ENCODE measurements at places on chromosomes 3 and 15.

DNA sequence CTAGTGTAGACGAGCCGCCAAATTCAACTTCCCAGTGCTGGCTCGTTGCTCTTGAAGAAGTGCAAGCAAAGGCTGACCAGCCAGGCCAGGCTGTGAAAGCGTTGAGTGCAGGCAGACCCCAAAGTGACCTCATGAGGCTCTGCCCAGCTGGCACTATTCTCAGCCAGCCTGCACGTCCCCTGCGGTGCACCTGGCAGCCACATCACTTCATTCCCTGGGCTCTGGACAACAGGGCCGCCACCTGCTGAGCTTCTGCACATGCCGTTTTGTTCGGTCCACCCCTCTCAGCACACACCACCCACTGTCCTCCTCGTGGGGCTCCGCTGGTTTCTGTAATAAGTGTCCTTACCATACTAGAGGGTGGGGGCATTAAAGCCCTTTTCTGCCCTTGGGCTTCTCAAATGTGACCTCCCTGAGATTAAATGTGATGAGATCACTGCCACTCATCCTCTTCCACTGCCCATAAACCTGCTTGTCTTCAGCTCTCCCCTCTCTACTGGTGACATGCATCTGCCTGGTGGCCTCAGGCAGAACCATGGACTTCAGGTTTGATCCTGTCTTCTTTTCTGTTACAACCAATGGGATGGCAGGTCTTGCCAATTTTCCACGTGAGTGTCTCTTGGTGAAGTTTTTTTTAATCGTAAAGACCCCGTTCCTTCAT lies 6.1 kb downstream of the RASGRF1 start:
- DNase-seq = no peak

DNA sequence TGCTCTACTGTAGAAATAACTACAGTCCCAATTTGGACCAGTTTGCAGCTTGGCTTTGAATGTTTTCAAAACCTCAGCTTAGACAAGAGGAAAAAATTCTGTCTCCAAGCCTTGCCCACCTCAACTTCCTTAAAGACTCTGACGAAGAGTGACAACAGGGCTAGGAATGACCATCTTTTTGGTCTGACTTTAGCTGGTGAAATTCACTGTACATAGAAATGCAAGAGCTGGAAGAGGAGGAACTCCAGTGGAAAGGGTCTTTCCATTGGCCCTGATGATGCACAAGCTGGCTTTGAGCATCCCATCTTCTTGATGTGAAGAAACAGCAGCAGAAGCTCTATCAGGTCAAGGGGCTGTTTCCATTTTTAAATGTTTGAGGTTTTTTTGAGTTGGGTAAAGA lies 22.7 kb upstream of the SH3BP5 start:
- DNase-seq = no peak

- DNase-seq = no peak
Measured at GRCh38 chr15:61017109-61017508, 212.0 kb downstream of the RORA start.

- DNase-seq = no peak
Measured at GRCh38 chr15:87496795-87497194, 759.7 kb downstream of the NTRK3 start.

GRCh38 chr3:12999147-13000140 lies 73.8 kb downstream of the IQSEC1 start:
- DNase-seq = no peak

GRCh38 chr15:63990454-63990853 lies 55.8 kb downstream of the DAPK2 start:
- DNase-seq = no peak

GRCh38 chr15:40477642-40478327 lies 7.0 kb downstream of the CHST14 start:
- no peak for DNase-seq

GRCh38 chr15:25058080-25058785 lies 103.4 kb downstream of the SNRPN start:
- no peak for DNase-seq

- no peak for DNase-seq
Measured at GRCh38 chr3:61875046-61875844, 313.9 kb downstream of the PTPRG start.

- no peak for DNase-seq
Measured at GRCh38 chr3:183807209-183807728, 18.1 kb downstream of the MAP6D1 start.

- no peak for DNase-seq
Measured at GRCh38 chr3:145776782-145777408, 384.1 kb downstream of the PLOD2 start.

GRCh38 chr3:119981386-119981785 lies 112.9 kb downstream of the GSK3B start:
- DNase-seq = no peak

- no peak for DNase-seq
Measured at GRCh38 chr15:25891081-25891480, 28.0 kb upstream of the ATP10A start.

DNA sequence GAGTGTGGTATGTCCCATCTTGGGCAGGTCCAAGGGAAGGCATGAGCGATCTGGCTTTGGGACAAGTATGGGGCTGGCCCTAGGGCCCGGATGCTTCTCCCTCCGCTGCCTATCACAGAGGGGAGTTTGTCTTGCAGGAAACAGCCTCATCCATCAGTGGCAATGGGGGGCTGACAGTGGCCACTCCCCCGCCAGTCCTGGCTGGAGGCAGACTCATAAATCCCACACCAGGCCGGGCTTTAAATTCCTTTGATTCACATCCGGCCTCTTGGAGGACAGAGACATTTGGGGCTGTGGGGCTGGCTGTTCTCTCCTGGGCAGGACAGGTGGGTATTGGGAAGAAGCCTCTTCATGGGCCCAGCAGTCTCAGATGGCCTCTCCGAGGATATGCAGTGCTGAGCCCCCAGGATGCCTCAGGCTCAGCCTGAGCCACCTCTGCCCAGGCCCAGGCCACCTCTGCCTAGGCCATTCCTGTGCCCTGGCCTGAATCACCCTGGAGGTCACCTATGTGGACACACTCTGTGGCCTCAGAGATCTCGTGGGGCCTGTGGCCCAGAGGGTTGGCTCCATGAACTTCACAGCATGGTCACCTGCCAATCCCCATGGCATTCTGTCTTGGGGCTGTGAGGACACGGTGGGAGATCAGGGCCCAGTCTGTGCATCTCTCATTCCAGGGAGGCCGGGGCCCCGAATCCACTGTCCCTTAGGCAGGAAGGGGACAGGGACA lies 84.2 kb upstream of the GOLGA6L4 start:
- DNase-seq = no peak

- no peak for DNase-seq
Measured at GRCh38 chr3:69914395-69914794, 85.1 kb upstream of the SAMMSON start.

- no peak for DNase-seq
Measured at GRCh38 chr3:42656680-42657610, 3.4 kb downstream of the ZBTB47 start.

DNA sequence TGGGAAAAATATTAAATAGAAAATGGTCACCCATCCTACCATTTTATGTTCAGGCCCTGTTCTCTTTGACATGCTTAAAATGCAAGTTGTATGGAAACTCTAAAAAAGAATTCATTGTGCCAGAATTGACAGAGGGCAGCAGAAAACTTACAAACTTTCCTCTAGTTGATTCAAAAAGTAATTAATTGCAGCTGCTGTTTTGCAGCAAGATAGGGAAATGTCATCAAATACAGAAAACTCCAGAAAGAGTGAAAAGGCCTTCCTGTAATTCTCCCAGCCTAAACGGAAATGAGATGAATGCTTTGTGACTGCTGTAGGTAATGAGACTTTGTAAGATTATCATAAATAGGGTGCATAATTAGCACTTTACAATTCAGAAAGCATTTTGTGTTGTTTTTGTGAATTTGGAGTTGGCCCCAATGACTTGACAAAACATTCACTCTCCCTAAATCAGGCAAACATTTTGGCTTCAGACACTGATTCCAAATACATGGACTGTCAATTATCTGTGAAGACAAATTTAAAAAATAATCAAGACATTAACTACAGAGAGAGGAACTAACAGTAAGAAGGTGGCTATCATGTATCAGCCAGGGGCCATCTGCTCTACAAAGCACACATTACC lies 861.8 kb downstream of the SQOR start:
- DNase-seq = no peak

DNA sequence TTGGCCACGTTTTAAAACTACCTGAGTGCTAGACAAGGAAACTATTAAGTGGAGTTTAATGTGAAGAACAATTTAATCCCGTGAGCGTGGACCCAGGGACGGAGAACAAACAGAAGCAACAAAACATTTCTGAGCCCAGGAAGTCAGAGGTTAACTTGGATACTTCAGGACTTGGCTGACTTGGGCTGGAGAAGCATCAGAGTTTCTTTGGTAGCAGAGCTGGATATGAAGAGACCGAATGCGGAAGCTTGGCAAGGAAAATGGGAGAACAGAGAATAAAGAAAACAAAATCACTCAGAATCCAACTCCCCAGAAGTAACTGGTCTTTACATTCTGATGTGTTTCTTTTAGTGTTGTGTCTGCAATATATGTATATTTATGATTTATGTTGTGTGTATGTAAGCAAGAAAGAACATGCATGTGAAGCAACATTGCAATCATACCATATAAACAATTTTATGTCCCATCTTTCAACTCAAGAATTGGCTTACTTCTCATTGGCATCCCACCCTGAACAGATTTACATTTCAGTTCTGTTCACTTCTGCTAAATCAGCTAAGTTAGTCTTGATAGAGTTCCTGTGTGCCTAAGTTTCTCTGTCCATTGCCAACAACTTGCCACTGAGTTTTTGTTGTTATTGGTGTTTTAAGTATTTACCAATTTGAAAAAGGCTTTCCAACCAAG lies 17.2 kb upstream of the PLOD2 start:
- no peak for DNase-seq

DNA sequence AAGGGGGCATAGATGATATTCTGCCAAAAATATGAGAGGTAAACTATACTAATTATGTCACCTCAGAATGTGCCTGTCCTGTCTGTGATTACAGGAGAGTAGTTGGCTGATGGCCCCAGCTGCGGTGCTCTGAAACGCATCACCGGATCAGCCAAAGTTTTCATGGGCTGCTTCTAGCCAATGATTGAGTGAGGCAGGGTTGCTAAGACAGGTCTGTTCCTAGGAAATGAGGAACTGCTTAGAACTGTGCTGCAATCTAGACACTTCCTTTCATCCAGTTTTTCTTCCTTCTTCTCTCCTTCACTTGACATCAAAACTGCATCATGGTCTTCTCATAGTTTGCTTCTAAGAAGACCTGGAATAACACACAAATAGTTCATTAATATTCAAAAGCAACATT lies 124.0 kb downstream of the KCNH8 start:
- DNase-seq = no peak

DNA sequence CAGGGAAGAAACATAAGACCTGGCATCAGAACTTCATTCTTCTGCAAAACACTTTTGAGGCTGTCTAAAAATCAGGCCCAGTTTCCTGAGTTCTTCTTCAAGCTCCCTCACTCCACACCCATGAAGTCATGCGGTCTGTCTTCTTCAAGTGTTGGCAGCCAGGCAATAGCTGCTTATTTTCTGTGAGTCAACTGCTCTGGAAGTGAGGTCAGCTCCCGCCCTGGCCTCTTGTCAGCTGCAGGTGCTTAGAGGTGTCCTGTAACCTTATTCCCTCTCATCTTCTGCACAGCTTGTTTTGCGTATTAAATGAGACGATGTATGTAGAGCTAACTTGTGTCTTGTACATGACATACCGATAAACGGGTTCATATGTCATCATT lies 226.1 kb downstream of the ADAMTS17 start:
- no peak for DNase-seq

GRCh38 chr3:50502584-50503423 lies 630 bp downstream of the CACNA2D2 start:
- DNase-seq = no peak

DNA sequence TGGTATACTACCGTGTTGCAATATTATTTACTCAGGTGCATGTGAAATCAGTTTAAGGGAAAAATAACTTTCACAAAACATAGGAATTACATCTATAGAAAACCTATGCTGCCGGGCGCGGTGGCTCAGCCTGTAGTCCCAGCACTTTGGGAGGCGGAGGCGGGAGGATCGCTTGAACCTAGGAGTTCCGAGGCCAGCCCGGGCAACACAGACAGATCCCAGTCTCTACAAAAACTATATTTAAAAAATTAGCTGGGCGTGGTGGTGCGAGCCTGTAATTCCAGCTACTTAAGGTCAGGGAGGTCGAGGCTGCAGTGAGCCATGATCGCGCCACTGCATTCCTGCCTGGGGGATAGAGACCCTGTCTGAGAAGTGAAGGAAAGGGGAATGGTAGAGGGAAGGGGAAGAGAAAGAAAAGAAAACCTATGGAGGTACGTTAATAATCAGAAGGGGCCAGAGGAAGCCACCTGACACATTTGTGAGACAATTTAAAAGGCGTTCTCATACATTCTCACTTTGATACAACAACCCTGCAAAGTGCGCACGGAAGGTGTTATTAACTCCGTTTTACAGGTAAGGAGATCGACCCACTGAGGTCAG lies 456 bp upstream of the TMEM62 start:
- DNase-seq = no peak

- no peak for DNase-seq
Measured at GRCh38 chr15:74367296-74367854, at the start of gene CYP11A1. Gene CYP11A1 (minus strand): TSS chr15:74367646. CDS start chr15:74367585, 61 bp downstream.

DNA sequence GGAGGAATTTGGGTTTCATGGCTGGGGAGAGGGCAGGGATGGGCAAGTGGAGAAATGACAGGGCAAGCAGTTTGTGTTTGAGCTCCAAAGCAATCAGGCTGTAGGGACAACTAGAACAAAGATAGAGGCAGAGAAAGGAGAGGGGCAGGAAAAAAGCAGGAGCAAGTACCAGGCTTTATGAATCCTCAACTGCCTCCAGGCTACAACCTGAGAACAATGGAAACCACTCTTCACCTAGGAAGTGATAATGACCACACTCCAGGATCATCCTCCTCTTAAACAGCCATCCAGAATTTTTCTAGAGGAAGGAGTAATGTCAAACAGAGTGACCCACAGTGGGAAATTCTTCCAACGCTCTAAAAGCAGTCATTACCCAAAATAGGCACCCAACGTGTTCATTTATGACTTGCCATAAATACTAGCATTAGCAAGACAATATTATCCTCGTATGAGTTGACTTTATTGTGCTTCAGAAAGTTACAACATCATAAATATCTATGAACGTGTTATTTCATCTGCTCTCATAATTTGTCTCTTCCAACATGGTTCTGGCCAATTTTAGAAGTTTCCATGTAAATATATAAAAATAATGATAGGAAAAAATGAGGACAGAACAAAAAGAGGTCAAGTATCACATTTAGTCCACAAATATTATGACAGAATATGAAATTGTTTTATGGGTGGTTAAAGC lies 50.5 kb downstream of the TNFAIP8L3 start:
- no peak for DNase-seq

Data from nucleus accumbens (tissue), 56 donors.